Type B pancreatic cell (in vitro differentiated cells): ENCODE measurements at places on chromosomes 7 and 10. TPM values are rescaled to one million over a fixed set of nuclear protein-coding genes. Genes with fewer than 3 reads are reported as not detected.

Gene FAM25A
- total RNA-seq, result not detected in 2 replicates

Gene PRLHR
- total RNA-seq, result 2.6 and 3.3 TPM in 2 replicates

Gene PIK3AP1
- 3.5 and 3.7 TPM in 2 replicates for total RNA-seq

Gene IPMK
- total RNA-seq, result 6.8 and 7.4 TPM in 2 replicates

Gene CDK14
- total RNA-seq, result 38.1 and 43.5 TPM in 2 replicates

Gene C10orf62
- total RNA-seq, result 0.34 TPM in 1 of 2 replicates, not detected in the other

Gene ATP6V0A4
- 0.89 and 1.6 TPM in 2 replicates for total RNA-seq

Gene CCDC7
- 5.6 and 9.0 TPM in 2 replicates for total RNA-seq

Gene CLEC2L
- total RNA-seq, result 0.21 and 0.34 TPM in 2 replicates

Gene FLNC
- 20.3 and 54.0 TPM in 2 replicates for total RNA-seq

Gene FKBP6
- total RNA-seq, result not detected in 2 replicates

Gene SCIN
- 3.4 and 3.9 TPM in 2 replicates for total RNA-seq

Gene AKR1E2
- total RNA-seq, result 4.7 and 6.6 TPM in 2 replicates

Gene THNSL1
- total RNA-seq, result 5.9 and 10.2 TPM in 2 replicates

Gene ZNF853
- 5.0 and 9.2 TPM in 2 replicates for total RNA-seq

Gene LIPK
- total RNA-seq, result 0.41 and 3.2 TPM in 2 replicates

Gene SPDYE2B
- not detected in 2 replicates for total RNA-seq

Gene CYP3A4
- total RNA-seq, result 4.2 and 10.0 TPM in 2 replicates

Gene ZNF862
- total RNA-seq, result 21.2 and 23.9 TPM in 2 replicates
